Fibroblast of skin of left biceps (primary cell): ENCODE measurements at places on chromosomes 1 and 21.

- peak; percentile 60 for DNase-seq
Observed at GRCh38 chr1:201914456-201915235, 25.9 kb downstream of the SHISA4 start.

DNA sequence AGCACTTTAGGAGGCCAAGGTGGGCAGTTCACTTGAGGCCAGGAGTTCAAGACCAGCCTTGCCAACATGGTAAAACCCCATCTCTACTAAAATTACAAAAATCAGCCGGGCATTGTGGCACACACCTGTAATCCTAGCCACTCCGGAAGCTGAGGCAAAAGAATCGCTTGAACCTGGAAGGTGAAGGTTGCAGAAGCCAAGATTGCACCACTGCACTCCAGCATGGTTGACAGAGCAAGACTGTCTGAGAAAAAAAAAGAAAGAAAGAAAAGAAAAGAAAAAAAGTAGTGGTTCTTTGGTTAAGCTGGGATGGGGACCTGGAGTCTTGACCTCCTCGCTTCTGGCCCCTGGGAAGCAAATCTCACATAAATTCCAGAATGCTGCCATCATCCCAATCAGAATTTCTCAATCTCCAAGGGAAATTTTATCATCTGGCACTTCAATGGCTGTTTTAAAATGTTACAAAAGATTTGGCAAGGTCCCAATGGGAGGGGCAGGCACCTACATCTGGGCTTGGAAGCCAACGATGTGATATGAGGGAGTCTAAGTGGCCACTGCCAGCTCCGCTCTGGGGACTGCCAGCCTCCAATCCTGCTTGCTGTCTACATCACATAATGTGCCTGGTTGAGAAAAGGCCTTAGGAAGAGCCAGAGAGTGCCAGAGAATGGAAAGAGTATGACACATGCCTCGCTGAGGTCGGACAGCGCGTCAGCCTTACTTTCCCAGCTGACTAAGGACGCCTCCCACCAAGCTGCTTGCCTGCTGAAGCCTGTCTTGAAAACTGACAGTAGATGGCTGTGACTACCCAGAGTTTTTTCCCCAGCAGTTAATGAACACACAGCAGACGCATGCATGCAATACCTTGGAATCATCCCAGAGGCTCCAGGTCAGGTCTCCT lies 42.1 kb upstream of the SRP9 start:
- peak; percentile 78 for DNase-seq

- no peak for DNase-seq
Observed at GRCh38 chr1:235929216-235929615, 62.5 kb upstream of the LYST start.

- no peak for DNase-seq
Observed at GRCh38 chr1:89260042-89260441, 12.6 kb downstream of the GBP5 start.

- no peak for DNase-seq
Observed at GRCh38 chr1:15417059-15417934, 7.6 kb downstream of the EFHD2 start.

DNA sequence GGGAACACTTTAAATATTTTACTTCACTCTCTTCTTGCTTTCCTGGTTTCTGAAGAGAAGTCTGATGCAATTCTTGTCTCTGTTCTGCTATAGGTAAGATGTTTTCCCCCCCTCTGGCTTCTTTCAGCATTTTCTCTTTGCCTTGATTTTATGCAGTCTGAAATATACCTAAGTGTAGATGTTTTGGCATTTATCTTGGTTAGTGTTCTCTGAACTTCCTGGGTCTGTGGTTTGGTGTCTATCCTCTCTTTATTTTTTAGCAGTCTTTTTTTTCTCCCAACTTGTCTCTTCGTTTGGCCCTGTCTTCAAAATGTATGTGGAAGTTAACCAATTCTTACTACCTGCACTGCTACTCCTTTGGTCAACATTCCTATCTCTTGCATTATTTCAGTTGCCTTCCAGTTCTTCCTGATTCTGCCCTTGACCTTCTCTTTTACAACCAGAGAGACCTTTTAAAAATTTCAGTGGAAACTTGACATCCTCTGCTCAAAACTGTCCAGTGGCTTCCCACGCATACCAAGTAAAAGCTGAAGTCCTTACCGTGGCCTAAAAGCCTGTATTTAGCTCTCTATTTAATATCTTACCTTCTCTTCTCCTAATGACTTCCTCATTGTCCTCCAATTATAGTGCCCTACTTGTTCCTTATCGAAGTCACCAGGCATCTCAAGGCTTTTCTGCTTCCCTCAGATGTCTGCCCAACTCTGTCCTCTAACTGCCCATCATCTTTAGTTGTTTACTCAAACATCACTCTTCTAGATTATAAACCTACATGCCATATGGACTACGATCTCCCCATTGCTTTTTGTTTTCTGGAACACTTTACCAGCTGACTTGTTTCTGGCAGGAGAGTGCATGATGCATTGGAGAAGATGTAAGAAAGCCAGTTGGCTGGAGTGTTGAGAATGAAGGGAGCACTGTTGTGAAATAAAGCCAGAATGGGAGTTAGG lies 40.9 kb downstream of the RAP1A start:
- DNase-seq, result no peak

DNA sequence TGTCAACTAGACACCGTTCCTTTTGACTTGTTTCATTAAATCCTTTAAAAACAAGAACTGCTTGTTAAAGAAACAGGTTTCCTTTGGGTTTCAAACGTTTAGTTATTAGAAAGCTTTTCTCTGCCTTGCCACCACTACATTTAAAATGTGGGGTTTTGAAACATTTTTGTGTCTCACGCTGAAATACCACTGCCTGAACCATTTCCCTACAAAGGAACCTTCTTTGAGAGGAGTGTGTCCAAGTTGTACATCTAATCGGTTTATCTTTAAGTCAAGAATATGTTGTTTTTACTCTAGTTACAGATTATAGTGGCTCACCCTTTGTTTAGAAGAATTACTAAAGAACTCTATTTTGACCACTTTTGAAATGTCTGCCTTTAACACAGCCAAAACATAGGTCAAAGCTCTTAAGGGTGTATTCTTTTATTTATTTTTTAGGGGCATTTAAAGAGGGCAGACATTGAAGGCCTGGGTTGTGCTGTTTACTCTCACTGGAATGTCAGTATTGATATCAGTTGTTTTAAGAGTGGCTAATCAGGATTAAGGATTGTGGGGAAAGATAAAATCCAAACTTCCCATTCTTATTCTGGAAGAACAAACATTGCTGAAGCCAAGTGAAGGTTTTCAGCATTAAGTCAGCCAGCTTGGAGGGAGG lies 143.4 kb downstream of the GALNT2 start:
- no peak for DNase-seq

- DNase-seq, result no peak
Observed at GRCh38 chr1:245255783-245256182, 101.0 kb downstream of the KIF26B start.

DNA sequence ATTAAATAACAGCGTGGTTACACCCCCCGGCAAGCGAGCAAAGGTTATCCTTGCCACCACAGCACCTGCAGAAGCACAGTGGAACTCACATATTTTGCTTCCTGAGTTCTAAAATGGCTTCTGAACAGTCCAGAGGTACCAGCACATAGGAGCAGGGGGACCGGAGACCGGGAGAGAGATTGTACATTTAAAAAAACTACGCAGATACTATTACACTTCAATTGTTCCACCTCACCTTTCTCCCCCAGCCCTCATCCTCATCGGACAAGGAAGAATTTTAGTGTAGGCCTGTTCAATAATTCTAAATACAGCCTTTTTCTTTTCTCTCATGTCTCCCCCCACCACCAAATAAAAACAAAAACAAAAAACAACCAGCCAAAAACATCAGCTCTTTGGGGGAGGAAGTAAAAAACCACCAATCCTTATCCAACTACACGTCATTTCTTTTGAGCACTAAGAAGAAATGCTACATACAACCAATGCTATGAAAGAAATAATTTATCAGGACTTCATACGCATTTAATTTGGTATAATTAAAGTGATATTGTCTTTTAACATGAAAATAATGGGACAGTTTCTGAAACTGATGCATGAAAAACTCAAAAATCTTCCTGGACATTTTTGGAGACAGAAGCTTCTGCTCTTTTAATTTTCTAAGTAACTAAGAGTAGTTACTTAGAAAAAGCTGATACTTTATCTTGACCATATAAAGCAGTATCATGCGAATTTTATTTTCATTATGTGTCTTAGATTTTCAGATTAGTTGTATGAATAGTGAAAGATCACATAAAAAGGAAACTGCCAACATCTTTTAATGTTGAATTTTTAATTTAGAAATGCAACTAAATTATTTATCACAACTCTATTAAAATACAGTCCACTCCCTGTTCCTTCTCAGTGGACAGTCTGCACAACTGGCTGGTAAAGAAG lies 9.1 kb downstream of the CDKN2C start:
- DNase-seq, result no peak

- DNase-seq, result no peak
Observed at GRCh38 chr1:116879478-116880133, 30.1 kb upstream of the PTGFRN start.
